ENCODE measurements at places on chromosomes 13 and 19.
A peak's percentile ranks its signal among the peaks of the same experiment; 100 is the strongest.

DNA sequence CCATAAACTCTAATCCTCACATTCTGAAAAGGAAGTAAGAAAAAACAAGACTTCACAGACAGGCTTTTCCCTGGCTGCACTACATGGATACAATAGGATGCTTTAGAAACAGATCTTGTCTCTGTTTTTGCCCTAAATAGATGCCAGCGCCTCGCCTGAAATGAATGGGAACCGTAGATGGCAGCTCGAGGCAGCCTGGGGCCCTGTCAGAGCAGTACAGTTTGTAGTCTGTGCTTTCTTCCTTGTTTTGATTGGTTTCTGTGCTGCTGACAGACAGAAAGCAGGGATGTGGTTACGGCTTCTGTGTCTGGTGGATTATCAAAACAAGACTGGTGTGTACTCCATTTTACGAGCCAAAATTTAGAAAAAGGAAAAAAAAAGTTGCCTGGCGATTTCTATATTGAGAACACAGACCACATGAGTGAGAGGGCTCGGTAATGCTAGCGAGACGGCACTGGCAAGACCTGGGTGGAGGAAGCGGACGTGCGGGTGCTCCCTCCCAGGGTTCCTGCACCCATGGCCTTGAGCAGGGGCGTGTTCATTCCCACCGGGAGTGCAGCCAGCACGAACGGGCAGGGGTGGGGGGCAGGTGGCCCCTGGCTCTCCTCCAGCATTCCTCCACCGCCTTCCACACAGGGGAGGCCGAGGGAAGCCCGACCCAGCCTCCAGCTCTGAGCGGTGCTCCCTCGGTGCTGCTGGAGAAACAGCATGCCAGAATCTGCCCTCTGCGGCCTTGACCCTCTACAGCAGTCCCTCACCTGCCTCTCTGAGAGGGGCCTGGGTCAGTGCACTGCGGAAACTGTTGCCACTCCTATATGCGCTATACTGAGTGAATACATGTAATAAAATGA lies 37.6 kb upstream of the C1QTNF9 start:
- DNase-seq: peak; percentile 48

DNA sequence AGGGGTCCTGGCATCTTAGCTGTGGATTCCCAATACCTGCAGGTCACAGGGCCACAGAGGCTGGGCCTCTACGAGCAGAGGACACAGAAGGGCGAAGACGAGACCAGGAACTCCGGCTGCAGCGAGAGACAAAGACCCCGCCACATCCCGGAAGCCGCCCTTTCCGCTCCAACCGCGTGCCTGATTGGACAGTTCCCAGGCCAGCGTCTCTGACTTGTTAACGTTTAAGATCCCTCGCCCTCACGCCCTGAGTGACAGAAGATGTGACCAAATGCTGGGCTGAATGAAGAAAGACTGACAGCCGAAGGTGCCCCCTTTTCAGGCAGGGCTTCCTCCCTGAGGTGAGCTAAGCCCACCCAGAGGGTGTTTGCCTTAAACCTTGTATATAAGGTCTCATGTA lies at the start of gene ZNF98:
Gene ZNF98 (minus strand): TSS at position 136 of the 400 bp plus-strand sequence. CDS start 122 bp downstream, at position 14.
- DNase-seq: no peak

DNA sequence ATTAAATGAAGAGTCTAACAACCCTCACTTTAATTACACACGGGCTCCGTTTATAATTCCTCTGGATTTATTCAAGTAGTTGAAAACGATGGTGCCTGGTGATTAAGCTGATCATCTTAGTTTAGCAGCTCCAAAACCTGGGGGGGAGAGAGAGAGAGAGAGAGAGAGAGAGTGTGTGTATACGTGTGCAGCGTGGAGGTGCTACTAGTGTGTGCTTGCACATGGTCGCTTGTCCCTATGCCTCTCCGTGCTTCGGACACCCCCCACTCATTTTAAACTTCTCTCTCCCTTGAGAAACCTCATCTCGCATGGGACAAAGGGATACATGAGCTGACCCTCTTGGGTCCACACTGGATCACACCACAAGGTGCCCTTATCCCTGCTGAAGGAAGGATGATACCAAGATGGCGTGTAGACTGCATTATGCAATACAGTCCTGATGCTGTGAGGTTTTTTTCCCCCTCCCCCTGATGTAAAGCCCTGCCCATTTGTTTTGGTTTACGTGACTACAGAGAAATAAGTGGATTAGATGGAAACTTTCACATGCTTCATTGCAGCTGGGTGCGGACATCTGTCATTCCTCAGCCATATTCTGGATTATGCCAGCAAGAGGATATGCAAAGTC lies 320.8 kb downstream of the ZNF536 start:
- no peak for DNase-seq

DNA sequence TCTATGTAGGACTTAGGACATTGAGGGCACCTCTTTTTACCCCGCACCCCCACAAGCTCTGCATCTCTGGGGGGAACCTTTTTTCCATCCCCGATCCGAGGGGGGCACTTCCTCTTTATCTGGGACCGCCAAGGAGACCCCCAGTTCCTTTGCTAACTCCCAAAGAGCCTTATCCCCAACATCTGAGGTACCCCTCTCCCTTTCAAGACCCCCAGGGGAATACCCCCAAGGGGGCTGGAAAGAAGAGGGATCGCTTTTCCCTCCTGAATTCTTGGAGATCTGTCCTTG lies 1.1 kb downstream of the TNFSF9 start:
- no peak for DNase-seq

DNA sequence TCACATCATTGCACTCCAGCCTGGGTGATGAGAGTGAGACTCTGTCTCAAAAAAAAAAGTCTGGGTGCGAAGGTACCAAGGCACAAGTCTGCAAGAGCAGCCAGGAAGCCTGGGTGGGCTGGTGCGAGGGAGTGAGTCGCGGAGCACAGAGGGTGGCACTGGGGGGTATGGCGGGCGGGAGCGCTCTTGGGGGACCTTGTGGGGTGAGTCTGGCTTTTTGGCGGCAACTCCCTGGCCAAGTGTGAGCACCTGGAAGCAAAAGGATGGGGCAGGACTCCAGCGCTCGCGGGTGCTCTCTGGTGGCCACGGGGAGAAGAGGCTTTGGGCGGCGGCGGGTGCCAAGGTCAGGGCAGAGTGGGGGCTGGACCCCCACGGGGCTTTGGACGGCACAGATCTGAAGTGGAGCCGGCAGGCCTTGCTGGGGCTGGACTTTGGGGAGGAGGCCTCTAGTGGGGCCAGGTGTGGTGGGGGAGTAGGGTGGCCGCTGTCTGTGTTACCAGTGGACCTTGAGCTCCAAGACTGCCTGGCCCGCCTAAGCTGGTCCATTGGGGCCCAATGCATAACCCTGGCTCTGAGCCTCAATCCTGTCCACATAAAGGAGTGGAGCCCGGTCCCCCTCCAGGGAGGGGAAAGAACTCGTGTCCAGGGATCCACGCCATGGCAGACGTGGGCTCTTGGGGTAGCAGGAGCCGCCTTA lies 1.6 kb downstream of the P2RY11 start:
- DNase-seq: peak; percentile 59

GRCh38 chr13:107301724-107302374 lies 733.9 kb upstream of the ARGLU1 start:
- DNase-seq: no peak

DNA sequence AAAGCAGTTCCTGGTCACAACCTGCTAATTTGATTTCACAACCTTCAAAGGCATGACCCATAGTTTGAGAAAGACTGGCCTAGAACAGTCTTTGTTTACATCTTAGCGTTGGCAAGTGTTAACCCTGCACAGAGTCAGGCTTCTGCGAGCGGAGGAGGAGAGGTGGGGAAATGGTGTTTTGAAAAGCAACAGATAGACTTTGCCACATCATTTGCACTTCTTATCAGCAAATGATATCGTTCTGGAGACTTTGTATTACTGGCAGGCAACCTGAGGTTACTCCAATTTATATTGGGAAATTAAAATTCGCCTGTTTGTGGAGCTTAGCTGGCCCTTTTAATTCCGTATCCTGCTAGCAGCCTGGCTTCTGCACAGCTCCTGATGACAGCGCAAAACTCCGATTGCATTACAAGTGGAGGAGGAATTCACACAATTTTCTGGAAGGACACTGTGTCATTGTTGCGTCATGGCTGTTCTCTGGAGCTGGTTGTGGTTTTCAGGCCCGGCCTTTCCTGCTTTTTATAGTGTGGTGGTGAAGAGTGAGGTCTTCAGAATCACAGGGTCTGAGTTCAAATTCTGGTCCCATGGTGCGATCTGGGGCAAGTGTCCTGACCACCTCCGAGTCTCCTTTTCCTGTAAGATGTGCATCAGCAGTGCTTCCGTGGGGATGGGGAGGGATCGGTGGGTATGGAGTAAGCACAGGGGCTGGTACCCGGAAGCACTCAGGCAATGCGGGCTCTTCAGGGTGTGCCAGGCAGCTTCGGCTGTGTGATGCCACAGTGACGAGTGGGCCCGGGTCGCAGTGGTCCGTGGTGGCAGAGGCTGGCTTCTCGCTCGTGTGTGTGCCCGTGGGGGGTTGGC lies 49.1 kb upstream of the EHD2 start:
- DNase-seq: no peak

DNA sequence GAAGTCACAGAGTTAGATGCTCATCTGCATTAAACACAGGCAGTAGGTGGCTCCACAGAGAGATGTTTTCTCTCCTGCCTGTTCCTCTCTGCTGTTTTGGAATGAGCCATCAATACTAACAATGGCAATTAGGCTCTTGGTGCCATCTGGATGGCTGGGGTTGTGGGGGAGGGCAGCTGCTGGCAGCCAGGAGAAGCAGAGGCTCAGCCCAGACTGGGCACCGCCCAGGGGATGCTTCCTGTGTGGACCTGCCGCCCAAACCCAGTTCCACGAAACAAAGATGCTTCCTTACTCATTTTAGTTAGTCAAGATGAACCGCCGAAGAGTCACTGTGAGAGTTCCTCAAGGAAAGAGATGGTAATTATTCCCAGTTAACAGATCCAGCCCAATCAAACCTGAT lies 50.8 kb upstream of the PCDH8 start:
- DNase-seq: no peak

GRCh38 chr19:58572026-58572817 lies 913 bp downstream of the MZF1 start:
- DNase-seq: no peak

GRCh38 chr13:74040200-74040599 lies 94.0 kb downstream of the KLF12 start:
- DNase-seq: no peak

GRCh38 chr19:13751436-13751835 lies 12.9 kb upstream of the MRI1 start:
- DNase-seq: no peak

DNA sequence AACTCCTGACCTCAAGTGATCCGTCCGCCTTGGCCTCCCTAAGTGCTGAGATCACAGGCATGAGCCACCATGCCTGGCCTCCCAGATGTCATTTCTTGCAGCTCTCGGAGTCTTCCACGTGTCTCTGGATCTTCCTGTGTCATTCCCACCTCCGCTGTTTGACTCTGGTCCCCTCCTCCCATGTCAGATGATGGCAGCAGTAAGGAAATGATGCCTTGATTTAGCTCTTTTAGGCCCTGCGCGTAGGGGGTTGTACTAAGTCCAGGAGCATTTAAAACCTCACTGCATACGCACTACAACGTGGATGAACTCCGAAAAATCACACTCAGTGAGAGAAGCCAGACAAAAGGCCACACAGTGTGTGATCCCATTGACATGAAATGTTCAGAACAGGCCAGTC lies 113.1 kb downstream of the GNG7 start:
- DNase-seq: no peak

DNA sequence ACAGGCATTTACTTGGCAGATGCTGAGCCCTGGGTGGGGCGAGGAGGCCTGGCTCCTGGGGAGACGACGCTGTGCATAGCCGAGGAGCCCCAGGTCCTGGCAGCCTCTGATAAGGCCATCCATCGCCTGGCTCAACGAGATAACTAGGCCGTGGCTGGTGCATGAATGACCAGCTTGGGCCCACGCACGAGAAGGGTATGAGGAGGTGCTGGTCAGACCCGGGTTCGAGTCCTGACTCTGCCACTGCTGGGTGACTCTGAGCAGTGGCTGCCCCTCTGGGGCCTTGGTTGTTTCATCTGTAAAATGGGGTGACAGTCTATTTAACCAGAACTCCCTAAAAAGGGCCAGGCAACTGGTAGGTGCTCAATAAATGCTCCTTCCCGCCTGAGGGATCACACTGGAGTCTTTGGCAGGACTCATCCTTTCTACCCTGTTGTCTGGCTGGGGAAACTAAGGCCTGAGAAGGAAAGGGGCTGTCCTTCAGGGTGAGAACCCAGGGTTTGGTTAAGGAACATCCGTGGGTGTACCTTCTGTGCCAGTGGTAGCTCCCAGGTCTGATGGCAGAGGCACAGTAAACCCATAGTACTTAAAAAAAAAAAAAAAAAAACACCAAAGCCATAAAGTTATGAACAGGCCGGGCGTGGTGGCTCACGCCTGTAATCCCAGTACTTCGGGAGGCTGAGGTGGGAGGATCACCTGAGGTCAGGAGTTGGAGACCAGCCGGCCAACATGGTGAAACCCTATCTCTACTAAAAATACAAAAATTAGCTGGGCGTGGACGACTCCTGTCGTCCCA lies 8.1 kb upstream of the ARRDC2 start:
- DNase-seq: no peak

GRCh38 chr13:56012644-56013043 lies 1128.1 kb upstream of the PRR20A start:
- DNase-seq: no peak

GRCh38 chr13:76982061-76982460 lies 9.8 kb upstream of the CLN5 start:
- DNase-seq: no peak

DNA sequence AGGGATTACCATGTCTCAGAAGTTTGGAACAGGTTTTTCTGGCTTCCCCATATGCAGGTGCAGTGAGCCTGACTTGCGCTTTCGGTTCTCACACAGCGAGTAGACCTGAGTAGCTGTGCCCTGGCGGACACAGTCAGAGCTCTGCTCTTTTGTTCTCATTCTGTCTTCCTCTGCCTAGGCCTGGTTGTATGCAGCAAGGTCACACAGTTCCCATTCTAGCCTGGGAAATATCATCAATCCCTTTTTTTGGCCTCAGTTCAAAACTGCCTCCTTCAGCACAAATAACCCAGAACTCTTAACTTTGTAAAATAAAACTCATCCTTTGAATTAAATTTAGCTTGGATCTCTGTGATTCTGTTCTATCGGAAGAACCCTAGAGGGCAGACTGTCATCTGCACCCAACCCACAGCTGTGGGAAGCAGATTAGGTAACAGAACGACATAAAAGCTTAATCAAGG lies 10.2 kb downstream of the OXGR1 start:
- DNase-seq: no peak

DNA sequence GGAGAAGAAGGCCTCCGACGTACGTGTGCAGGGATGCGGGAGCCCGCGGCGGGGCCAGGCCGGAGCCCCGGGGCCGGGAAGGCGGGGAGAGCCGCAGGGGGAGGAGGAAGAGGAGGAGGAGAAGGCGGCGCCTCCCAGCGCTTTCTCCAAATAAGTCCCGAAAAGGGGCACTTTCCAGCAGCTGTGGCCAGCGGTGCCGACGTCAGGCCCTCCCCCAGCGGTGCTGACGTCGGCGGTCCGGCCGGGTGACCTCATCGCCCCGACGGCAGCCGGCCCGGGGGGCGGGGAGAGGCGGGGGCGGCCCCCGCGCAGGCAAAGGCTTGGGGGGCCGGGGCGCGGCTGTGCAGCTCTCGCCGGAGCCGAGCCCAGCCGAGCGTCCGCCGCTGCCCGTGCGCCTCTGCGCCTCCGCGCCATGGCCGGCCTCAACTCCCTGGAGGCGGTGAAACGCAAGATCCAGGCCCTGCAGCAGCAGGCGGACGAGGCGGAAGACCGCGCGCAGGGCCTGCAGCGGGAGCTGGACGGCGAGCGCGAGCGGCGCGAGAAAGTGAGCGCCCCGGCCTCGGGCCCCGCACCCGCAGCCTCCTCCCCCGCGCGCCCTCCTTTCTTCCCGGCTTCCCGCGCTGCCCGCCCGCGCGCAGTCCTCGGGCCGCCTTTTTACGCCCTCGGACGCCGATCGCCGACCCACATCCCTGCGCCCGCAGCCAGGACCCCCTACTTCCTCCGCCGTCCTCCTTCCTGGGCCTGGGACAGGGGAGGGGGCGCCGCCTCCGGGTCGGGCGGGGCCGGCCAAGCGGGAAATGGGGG lies at the start of gene TPM4:
Gene TPM4 (plus strand): TSS at position 342 of the 804 bp plus-strand sequence. CDS start 71 bp downstream, at position 413.
- peak; percentile 67 for DNase-seq
